ENCODE measurements at places on chromosomes 4 and X.

DNA sequence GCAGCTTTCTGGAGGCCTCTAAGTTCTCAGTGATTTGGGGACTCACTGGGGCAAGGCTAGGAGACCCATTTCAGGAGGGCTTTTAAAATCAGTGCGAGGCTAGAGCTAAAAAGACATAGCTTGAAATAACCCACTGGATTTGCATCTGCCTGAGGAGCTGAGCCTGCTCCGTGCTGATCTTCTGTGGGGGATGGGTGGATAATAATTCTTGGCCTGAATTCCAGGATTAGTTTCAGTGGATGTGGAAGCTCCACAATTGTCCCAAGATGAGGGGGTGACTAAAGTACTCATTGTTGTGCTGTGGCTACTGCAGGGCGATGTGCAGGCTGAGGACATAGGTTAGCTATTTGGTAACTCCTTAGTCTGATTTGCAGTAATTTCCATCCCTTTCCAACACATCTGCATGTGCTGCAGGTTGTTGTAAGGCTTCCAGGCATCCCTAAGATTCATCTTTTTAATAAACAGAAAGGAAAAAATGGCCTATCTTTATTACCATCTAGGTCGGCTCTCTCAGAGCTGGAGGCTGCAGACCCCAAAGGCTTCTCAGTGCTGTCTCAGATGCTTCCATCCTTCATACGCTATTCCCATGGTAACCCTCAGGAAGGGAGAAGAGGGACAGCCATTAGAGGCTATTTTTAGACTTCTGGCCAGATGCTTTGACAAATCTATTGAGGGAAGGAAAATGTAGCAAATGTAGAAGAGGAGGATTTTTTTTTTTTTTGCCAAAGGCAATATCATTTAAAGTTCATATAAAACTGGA, 63.4 kb downstream of the GRXCR1 start:
- DNase-seq, result no peak

GRCh38 chrX:28659269-28659668, 72.0 kb downstream of the IL1RAPL1 start:
- DNase-seq, result no peak

- DNase-seq, result no peak
Measured at GRCh38 chr4:131288441-131288840, 1860.7 kb upstream of the PCDH10 start.

- DNase-seq, result no peak
Measured at GRCh38 chrX:23773601-23774175, 9.3 kb upstream of the SAT1 start.

GRCh38 chr4:76449362-76449767, 14.3 kb downstream of the SHROOM3 start:
- DNase-seq, result no peak

GRCh38 chrX:68784816-68785215, 44.0 kb upstream of the EFNB1 start:
- no peak for DNase-seq

- no peak for DNase-seq
Measured at GRCh38 chr4:88613417-88613875, 21.2 kb downstream of the HERC3 start.

- no peak for DNase-seq
Measured at GRCh38 chr4:81874661-81875515, 403.2 kb upstream of the RASGEF1B start.

- no peak for DNase-seq
Measured at GRCh38 chr4:40193578-40193977, 3.3 kb upstream of the RHOH start.

DNA sequence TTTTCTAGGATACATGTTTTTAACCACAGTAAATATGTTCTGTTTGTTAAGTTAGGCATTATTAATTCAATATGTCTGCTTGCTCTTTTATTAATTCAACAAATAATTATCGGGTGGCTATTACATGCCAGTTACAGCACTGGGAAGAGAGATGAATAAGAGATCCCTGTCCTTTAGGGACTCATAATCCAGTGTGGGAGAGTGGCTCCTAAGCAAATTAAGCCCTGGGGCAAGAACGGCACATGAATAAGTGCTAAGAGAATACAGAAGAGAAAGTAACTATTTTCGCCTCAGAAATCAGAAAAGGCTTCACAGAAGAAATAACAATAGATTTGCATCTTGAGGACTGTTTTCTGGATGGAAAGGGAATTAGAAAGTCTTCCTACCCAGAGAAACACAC, 236.7 kb downstream of the NR3C2 start:
- no peak for DNase-seq

- DNase-seq, result no peak
Measured at GRCh38 chr4:173013232-173013930, 155.2 kb upstream of the GALNT7 start.

- DNase-seq, result no peak
Measured at GRCh38 chrX:102978594-102978993, 41.5 kb downstream of the RAB40AL start.
